ENCODE measurements at places on chromosomes 5 and 9.
A peak's percentile ranks its signal among the peaks of the same experiment; 100 is the strongest.

GRCh38 chr9:91395553-91396471 lies 27.8 kb downstream of the NFIL3 start:
- no peak for DNase-seq

DNA sequence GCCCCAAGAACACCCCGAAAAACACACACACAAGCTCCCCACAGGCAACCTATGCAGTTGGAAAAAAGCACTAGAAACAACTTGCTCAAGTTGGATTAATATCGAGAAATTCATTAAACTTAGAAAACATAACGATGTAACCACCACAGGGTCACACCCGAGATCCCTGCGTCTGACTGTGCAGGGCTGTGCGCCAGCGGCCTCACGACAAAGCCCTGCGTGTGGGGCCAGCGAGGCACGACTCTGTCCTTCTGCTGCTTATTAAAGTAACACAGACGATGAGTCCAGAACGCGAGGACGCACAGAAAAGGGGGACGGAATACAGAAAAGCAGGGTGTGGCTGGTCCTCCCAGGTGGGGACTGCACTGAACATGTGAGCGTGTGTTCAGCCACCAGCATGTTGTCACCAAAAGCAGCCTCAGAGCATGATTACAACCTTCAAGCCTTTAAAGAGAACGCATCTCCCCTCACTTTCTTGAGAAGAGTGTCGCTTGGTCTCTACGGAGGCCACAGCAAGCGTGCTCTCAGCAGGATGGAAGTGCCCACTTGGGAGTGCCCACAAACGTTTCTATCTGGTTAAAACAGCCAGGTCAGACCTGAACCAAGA lies 14.4 kb downstream of the SLC12A7 start:
- no peak for DNase-seq

GRCh38 chr9:97475059-97475458 lies 26.4 kb upstream of the TMOD1 start:
- no peak for DNase-seq

DNA sequence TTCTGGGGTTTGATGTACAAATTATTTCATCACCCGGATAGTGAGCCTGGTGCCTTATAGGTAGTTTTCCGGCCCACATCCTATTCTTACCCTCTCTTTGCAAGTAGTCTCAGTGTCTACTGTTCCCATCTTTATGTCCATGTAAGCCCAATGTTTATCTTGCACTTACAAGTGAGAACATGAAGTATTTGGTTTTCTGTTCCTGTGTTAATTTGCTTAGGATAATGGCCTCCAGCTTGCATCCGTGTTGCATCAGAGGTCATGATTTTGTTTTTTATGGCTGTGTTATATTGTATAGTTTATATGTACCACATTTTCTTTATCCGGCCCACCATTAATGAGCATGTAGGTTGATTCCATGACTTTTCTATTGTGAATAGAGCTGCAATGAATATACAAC lies 136.5 kb downstream of the PRR16 start:
- no peak for DNase-seq

GRCh38 chr9:8555762-8556500 lies 756.4 kb upstream of the DMAC1 start:
- no peak for DNase-seq

DNA sequence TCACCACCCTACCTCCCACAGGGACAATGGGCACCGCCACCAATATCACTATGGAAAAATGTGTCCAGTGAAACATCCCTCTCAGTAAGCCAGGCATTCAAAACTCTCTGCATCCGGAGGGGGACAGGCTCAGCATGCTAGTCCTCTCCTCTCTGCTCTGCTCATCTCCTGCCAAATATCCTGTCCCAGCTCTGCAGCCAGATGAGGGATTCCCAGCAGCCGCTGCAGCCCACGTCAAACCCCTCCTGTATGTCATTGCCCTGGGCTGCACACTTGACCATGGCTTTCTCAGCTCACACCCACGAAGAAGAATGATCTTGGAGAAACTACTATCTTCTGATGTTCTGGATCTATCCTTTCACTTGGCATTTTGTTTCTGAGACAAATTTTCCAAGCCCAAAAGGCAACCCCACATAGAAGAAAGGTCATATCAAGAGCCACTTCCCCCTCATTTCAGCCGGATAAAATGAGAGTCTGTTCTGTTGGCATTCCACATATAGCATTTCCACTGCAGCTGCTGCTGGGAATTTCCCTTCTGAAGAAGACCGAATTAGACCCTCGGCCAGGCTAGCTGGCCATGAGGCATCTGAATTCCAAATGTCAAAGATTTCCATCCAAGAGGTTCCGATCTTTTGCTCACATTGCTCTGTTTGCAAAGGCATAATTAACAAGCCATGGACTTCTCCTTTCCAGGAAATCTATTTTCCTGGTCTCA lies 338.0 kb downstream of the ACTL7B start:
- no peak for DNase-seq

DNA sequence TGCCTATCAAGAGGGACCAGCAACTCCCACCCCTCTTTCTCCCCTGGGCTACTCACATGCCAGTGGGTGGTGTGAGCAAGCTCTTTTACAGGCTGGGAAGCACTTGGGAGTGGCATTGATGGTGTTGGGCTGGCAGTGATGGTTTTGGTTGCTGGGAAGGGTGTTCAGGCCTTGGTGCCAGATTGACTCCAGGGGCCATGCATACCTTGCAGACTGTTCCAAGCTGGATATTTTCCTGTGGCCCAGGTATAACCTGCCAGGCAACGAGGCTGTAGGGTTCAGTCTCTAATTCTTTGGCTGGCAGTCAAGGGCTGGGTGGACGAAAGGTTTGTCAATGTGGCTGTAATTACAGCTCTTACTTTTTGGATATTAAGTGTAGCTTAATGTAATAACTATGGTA lies 177.3 kb downstream of the MACROH2A1 start:
- DNase-seq = no peak

- DNase-seq = peak; percentile 73
Measured at GRCh38 chr5:34929720-34930461, 532 bp downstream of the DNAJC21 start.

DNA sequence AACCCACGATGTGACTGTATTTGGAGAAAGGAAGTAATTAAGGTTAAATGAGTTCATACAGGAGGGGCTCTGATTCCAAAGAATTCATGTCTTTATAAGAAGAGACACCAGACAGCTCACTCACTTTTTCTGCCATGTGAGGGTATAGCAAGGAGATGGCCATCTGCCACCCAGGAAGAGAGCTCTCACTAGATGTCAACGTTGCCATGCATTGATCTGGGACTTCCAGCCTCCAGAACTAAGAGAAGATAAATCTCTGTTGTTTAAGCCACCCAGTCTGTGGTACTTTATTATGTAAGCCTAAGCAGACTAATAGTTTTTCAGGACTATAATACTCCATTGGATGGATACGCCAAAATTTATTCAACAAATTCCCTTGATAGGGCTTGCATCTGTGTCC lies 89.8 kb upstream of the RAD23B start:
- DNase-seq = no peak

GRCh38 chr5:168268949-168269936 lies 22.2 kb upstream of the WWC1 start:
- DNase-seq = peak; percentile 83

- DNase-seq = no peak
Measured at GRCh38 chr5:173643964-173644363, 27.5 kb upstream of the BOD1 start.

DNA sequence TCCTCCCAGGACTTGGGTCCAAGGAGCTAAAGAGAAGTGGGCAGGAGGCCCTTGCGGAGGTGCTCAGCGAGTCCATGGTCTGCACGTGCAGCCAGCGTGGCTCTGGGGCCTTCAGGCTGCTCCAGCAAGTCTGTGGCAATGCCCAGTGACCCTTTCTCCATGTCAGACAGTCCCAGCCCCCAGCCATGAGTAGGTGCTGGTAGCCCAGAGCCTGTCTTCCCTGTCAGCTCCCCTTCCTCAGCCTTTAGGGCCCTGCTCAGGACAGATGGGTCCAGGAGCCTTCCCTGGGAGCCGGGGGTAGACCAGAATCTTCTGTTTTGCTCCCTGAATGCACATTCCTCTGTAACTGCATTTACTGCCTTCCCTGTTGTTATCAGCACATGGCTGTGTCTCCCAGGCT lies 147.2 kb upstream of the IRX2 start:
- no peak for DNase-seq

DNA sequence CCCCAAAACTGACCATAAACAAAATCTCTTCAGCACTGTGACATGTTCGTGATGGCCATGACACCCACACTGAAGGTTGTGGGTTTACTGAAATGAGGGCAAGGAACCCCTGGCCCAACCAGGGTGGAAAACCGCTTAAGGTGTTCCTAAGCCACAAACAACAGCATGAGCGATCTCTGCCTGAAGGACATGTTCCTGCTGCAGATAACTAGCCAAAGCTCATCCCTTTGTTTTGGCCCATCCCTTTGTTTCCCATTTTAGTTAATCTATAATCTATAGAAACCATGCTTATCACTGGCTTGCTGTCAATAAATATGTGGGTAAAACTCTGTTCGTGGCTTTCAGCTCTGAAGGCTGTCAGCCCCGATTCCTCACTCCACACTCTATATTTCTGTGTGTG lies 21.8 kb upstream of the TUT7 start:
- no peak for DNase-seq

DNA sequence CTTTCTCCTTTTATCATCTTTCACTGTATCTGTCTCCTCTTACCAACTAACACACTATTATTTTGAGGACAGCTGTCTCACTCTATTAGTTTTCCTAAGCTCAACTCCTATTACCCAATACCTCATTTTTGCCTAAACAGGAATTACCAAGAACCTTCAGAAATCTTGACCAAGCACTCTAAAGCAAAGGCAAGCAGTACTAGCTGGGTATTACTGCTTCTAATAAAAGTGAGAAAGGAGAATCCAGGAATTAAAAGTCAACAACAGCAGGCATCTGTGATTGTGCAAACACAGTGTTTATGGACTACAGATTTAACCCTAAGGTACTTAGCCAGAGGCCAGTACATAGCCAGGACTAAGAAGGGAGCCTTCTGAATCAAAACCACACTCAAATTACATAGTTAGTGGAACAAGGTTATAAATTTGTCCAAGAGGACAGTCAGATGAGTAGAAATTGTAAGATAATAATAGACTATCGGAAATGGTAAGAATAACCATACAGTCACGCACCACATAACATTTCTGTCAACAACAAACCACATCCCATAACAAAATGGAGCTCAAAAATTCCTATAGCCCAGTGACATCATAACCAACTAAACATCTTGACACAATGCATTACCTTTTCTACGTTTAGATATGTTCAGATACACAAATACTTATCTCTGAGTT lies 8.3 kb downstream of the RFX3 start:
- DNase-seq = no peak

DNA sequence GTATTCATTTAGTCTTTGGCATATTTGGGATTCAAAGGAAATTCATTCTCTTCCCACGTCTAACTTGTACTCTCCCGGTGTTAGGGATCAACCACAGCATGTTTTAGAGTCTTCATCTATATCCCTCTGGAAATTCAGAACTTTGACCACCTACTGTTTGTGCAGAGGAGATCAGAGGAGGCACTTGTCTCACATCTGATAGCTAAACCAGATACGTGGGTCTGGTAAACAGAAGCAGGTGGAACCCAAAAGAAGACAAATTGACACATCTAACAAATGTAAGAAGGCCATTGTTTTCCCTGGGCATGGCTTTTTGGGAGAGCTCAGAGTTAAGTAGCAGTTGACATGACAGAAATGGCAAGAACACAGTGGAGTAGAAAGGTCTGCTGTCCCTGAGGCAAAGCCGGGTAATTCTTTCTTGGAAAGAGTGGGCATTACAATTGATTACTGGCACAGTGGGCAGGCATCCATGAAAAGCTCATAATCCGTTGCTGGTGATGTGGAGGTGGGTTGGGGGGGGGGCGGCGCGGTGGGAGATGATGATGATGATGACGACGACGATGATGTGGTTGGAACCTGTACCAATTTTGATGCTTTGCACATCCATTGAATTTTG lies 27.5 kb downstream of the PIP5K1B start:
- no peak for DNase-seq

DNA sequence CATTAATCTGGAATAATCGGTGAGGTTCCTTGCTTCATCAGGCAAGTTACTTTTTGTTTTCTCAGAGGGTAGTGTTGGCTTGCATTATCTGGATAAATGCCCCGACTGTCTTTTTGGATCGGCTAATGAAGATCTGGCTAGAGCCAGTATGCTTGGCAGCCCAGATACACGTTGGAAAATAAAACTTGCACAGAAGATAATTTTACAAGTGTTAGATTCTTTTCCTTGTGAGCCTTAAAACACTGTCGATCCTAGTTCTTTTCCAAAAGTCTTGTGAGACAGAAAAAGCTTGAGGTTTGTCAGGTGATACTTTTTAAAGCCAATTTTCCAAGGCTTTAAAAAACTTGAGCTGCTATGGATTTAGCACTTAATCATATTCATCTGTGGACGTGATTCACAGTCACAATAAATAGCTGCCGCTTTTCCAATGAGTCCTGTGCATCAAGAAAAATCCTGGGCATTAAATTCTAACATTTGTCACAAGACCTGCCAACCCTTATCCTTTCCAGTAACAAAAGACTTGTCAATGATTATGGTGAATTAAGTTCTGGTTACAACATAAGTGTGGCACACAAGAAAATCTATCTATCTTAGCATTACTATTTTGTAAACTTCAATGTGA lies 68.5 kb downstream of the PRLR start:
- no peak for DNase-seq

DNA sequence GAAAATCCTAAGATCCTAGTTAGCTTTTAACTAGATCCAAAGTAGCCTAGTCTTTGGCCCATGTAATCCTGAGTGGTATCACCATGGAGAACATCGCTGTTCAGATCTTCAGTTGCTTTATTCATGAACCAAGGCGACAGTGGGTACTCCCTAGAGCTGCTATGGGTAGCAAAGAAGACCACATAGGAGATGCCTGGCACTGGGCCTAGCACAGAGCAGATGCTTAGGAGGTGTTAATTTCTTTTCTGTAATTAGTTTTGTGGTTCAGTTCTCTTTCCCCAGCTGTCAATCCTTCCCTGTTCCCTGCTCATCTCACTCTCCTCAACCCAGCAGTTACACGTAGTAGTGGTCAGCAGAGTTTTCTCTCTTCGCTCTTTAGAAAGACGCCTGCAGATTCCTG lies 9.3 kb downstream of the CAST start:
- DNase-seq = no peak

DNA sequence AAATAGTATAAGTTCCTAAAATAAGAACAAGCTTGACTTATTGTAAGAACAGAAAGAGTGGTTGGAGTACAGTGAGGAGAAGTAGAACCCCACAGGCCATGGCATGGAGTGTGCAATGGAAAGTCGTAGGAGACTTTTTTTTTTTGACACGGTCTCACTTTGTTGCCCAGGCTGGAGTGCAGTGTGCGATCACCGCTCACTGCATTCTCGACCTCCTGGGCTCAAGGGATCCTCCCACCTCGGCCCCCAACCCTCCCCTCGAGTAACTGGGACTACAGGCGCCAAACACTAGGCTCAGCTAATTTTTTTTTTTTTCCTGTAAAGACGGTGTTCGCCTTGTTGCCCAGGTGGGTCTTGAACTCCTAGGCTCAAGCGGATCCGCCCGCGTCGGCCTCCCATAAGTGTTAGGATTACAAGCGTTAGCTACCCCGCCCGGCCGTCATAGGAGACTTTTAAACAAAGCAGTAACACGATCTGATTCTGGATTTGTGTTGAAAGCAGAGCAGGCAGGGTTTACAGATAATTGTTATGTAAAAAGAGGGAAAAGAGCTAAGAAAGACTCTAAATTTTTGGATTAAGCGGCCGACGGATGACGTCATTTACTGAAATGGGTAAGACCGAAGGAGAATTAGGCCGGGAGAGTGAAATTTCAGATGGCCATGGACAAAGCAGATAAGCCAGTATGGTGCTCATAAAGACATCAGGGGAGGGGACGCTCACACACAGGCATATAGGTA lies 752 bp downstream of the TSTD2 start:
- DNase-seq = no peak

GRCh38 chr5:15741591-15741990 lies 241.6 kb downstream of the FBXL7 start:
- DNase-seq = no peak

GRCh38 chr5:178547753-178548415 lies 42.3 kb downstream of the COL23A1 start:
- no peak for DNase-seq
